Kidney tubule cell (primary cell): ENCODE measurements at places on chromosomes 12 and 14.
A peak's percentile ranks its signal among the peaks of the same experiment; 100 is the strongest.

- DNase-seq, result peak; percentile 39
Observed at GRCh38 chr12:61993734-61994345, 266.4 kb upstream of the USP15 start.

DNA sequence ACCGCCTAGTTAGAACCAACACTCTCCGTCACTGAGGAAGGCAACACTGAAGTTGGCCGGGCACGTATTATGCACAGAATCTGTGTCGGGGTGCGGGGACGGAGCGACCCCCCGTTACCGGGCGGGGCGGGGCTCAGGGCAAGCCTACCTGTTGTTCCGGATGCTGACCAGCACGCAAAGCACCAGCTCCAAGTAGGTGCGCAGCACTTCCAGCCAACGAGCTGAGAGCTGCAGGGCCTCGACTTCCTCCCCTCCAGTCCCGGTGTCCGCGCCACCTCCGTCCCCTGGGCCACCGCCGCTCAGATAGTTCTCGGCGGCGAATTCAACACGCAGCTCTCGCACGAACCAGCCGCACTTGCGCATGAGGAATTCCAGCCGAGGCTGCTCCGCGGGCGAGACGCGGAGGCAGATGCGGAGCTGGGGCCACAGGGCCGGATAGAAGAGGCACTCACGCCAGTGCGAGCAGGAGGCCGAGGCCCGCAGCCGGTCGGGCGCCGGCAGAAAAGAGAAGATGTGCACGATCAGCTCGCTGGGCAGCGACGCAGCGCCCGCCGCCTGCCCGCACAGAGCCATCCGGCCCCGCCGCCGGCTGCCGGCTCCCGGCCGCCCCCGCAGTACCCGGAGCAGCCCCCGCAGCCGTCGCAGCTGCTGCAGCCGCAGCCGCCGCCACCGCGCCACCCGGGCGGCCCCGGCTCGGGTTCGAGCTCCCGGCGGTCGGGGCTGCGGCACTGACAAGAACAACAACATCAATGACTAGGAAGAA lies 636 bp downstream of the FBXO33 start:
- peak; percentile 62 for DNase-seq

DNA sequence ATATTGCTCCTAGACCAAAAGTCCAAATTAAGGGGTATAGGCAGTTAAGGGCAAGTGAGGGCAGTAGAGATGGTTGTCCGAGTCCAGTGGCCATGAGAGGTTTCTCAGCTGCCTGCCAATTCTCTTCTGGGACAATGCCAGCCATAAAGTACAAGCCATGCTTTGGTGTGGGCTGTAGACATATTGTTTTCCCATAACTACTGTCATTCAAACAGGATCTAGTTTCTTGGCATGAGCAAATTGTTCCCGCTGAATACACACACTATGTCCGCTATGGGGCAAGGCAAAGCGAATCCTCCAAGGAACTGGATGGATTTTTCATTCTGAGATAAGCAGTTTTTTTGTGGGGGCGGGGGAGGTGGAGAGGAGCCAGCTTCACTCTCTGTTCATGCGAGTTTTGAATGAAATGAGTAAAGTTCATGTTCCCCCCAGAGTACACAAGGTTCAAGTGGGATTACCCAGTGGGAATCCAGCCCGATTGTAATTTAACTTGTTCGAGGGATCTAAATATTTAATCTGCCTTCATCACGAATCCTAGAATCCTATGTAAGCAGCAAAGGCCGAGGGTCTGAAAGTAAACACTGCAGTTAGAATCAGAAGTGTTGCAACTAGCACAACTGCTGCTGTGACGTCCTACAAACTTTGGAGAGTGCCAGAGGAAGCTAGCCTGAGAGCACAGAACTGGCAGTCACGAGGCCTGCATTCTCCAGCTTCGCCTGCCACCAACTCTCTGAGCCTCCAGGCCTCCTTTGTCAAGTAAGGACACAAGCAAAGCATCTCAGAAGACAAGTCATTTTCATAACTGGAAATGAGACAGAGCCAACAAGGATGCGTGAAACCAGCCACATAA lies 137.0 kb downstream of the CRADD start:
- no peak for DNase-seq

GRCh38 chr14:72577521-72577920 lies 316.4 kb downstream of the DPF3 start:
- no peak for DNase-seq

DNA sequence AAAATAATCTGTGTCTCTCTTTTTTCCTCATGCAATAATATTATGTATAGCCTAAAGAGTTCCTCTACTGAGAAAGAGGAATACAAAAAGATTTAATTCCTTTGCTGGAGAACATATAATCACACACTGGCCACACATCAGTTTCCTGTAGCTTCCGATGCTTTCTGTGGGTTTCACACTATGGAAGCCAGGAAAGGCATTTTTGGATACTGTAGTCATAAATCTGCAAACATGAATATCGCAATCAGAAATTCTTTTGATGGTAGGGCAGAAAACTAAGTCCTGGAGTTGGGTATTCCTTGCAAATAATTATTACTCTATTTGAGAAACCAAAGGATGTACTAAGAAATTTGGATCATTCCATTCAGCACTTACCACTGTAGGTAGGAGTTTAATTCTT lies 260.0 kb downstream of the ACSS3 start:
- no peak for DNase-seq
